ENCODE measurements at places on chromosomes 1 and 21.
A peak's percentile ranks its signal among the peaks of the same experiment; 100 is the strongest.

DNA sequence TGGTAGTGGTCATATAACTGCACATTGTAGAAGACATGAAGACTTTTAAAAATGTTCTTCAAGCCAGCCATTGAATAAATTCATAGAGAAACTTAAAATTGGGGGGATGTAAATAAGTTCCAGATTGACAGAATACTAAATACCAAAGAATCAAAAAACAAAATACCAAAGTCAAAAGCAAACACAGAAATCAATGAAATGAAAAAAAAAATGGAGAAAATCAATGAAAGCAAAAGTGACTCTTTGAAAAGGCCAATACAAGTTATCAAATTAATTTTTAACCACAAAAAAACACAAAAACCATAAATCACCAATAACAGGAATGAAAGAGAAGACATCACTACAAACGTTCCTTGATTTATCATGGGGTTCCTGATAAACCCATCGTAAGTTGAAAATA lies 25.6 kb downstream of the LPGAT1 start:
- no peak for DNase-seq

DNA sequence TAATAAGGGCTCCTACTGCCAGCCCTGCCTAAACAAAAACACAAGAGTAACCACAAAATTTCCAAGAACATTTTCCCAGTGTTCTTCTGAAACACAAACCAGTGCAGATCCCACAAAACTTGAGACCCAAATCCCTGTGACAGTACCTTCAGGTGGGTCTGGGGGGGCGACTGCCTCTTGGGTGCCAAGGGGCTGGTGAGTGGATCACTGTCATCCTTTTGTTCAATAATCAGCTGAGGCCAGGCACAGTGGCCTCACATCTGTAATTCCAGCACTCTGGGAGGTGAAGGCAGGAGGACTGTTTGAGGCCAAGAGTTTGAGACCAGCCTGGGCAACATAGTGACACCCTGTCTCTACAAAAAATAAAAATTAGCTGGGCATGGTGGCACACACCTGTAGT lies 87.6 kb downstream of the GLIS1 start:
- DNase-seq, result no peak

GRCh38 chr1:72954943-72955342 lies 672.6 kb upstream of the NEGR1 start:
- DNase-seq, result no peak

- no peak for DNase-seq
Observed at GRCh38 chr1:171127501-171127900, 36.8 kb downstream of the FMO3 start.

GRCh38 chr1:29718791-29719190 lies 482.5 kb downstream of the PTPRU start:
- DNase-seq, result no peak

GRCh38 chr1:169692756-169693460 lies 18.5 kb downstream of the SELL start:
- no peak for DNase-seq

- DNase-seq, result no peak
Observed at GRCh38 chr1:33092438-33092837, 11.5 kb downstream of the AZIN2 start.

DNA sequence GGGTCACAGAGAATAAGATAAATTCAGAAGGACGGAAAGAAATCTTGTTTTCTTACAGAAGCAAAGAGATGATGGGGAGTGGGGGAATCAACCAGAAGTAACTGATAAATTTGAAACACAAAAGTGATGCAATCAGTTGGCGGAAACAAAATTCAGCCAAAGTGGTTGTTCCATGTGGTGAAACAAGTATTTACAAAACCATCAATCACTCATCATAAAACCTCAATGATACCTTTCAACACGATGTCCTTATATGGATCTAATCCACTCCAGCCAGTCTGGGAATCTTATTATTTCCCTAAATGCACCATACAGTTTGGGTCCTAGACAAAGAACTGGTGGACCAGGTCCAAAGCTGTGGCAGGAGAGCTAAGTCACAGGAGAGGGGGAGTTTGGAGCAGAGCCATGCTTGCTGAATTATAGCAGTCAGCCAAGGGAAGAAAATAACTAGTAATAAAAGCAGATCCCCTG lies 303.8 kb upstream of the LRRC7 start:
- no peak for DNase-seq

DNA sequence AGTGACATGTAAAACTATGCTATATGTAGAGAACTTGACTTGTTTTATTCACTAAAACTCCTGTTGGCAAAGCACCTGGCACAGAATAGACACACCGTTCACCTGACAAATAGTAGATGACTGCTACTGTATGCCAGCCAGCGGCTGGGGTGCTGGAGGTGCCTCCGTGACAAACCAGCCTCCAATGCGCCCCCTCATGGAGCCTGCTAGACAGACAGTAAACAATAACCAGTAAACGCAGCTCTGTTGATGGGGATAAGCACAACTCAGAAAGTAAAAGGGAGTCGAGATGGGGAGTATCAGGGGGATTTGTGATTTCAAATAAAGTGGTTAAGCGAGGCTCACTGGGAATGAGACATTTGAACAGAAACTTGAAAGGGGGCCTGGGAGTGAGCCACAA lies 107.2 kb downstream of the PRDM2 start:
- no peak for DNase-seq

- no peak for DNase-seq
Observed at GRCh38 chr1:158002631-158003405, 9.4 kb downstream of the KIRREL1 start.

DNA sequence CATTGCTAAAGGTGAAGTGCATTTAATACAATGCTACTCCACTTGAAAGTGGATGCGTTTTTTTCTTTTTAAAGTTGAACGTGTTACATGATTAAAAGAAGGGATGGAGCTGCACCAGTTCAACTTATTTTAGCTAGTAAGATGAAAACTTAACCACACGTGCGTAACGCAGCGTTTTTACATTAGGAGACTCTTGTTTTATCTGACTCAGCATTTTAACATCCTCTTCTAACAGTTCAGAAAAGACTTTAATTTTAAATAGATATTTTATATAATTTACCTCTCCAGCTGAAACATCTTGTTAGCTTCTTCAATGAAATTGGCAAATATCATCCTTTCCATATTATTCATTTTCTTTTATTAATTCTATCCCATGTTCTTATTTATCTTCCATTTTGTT lies 33.4 kb downstream of the EXO1 start:
- DNase-seq, result no peak

GRCh38 chr1:185595835-185596667 lies 138.1 kb upstream of the HMCN1 start:
- peak; percentile 7 for DNase-seq

GRCh38 chr21:26820509-26820908 lies 24.7 kb downstream of the ADAMTS1 start:
- no peak for DNase-seq

DNA sequence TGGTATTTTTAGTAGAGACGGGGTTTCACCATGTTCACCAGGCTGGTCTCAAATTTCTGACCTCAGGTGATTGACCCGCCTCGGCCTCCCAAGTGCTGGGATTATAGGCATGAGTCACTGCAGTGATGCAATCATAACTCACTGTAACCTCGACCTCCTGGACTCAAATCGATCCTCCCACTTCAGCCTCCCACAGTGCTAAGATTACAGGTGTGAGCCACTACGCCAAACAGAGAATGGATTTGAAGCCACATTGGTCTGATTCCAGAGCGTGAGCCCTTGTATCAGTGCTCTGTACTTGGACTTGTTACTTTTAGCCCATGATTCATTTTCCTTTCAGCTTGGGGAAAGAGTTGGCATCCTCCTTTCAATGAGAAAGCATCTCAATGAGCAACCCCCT lies 14.9 kb upstream of the ZNF683 start:
- DNase-seq, result no peak

DNA sequence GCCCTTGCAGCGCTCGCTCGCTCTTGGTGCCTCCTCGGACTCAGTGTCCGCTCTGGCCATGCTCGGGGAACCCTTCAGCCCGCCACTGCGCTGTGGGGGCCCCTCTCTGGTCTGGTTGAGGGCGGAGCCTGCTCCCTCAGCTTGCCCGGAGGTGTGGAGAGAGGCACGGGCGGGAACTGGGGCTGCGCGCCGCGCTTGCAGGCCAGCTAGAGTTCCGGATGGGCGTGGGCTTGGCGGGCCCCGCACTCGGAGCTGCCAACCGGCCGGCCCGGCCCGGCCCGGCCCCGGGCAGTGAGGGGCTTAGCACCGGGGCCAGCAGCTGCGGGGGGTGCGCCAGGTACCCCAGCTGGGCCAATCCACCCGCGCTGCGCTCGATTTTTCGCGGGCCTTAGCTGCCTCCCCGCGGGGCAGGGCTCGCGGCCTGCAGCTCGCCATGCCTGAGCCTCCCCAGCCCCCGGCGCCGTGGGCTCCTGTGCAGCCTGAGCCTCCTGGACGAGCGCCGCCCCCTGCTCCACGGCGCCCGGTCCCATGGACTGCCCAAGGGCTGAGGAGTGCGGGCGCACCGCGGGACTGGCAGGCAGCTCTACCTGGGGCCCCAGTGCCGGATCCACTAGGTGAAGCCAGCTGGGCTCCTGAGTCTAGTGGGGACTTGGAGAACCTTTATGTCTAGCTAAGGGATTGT lies 217.0 kb upstream of the PKN2 start:
- DNase-seq, result no peak

GRCh38 chr1:37633040-37633937 lies 1.4 kb downstream of the RSPO1 start:
- no peak for DNase-seq

GRCh38 chr1:16250524-16251251 lies 13.7 kb upstream of the CPLANE2 start:
- DNase-seq, result no peak

- DNase-seq, result no peak
Observed at GRCh38 chr1:21313203-21313885, 23.1 kb upstream of the ECE1 start.

- no peak for DNase-seq
Observed at GRCh38 chr1:162252214-162252613, 124.4 kb downstream of the SPATA46 start.

- no peak for DNase-seq
Observed at GRCh38 chr21:25896501-25897056, 161.8 kb downstream of the GABPA start.

GRCh38 chr1:90068611-90069280 lies 73.8 kb downstream of the ZNF326 start:
- no peak for DNase-seq

DNA sequence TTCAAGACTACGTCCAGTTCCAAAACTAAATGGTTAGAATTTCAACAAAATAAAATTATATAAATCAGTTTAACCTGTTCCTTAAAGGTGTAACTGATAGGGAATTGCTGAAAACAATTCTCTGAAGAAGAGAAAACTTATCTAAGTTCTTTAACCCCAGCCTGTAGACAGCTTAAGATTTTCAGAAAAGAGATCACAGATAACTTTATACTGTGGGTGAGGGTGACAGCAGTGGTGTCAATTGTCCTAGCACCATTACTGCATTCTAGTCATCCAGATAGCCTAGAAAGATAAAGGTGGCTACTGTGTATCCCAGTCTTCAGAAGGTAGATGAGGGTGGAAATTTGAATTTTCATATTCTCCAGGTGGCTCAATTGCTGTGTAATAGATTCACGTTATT lies 19.7 kb upstream of the DEGS1 start:
- no peak for DNase-seq

DNA sequence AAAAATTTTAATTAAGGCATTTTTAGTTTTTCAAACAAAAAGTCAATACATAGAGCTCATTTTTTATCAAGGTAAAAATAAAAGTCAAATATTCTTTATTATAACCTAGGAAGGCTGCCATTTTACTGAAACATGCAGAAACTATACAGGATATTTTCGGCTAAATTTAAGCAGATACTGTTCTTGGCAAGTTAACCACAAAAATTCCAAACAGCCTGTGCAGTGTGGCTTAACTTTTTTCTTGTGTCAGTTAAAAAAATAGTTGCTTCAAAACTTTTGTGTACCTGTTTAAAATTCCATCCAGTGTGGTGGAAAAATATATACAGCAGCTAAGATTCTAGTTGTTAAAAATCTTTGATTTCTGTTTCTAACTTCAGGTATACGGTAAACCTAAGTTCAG lies 135.0 kb downstream of the ATP5PO start:
- DNase-seq, result no peak

DNA sequence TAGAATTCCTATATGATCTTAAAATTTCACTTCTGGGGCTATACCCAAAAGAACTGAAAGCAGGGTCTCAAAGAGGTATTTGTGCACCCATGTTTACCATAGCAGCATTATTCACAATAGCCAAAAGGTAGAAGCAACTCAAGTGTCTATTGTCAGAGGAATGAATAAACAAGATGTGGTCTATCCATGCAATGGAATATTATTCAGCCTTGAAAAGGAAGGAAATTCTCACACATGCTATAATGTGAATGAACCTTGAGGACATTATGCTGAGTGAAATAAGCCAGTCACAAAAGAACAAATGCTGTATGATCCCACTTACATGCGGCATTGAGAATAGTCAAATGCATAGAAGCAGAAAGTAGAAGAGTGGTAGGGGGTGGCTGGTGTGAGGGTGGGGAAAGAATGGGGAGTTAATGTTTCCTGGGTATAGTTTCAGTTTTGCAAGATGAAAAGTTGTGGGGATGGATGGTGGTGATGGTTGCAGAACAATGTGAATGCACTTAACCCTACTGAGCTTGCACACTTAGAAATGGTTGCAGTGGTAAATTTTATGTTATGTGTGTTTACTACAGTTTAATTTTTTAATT lies 122.4 kb downstream of the TOMM20 start:
- DNase-seq, result no peak

DNA sequence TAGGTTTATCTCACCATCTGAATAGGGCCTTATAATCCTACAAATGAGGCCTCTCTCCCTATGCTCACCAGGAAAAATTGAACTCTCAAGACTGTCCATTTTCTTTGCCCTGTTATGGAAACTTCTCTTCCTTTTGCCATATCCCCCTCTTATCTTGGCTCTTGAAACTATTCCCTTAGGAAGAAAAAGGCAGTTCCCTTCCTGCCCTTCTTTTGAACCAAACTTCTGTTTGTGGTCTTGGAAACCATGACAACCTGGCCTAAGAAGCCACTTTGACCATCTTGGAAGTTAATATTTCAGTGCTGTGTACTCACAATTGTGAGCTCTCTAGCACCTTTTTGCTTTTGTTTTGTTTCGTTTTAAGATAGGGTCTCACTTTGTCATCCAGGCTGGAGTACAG lies 40.0 kb downstream of the ATP2B4 start:
- DNase-seq, result no peak

- no peak for DNase-seq
Observed at GRCh38 chr1:180862305-180862704, 50.4 kb upstream of the KIAA1614 start.
